ENCODE measurements at places on chromosomes 2 and 18. TPM values are rescaled to one million over a fixed set of nuclear protein-coding genes. Genes with fewer than 3 reads are reported as not detected.

The DAPL1 gene
- total RNA-seq, result not detected

The FSHR gene
- total RNA-seq, result not detected

The SCYGR4 gene
- total RNA-seq, result not detected

The TEKT4 gene
- total RNA-seq, result not detected

The CCDC93 gene
- 23.8 TPM for total RNA-seq

The IRS1 gene
- 18.8 TPM for total RNA-seq

The MRPL44 gene
- total RNA-seq, result 34.9 TPM

The NTSR2 gene
- total RNA-seq, result not detected

The CRYGC gene
- not detected for total RNA-seq

The NEU2 gene
- total RNA-seq, result not detected

The DUSP2 gene
- 8.8 TPM for total RNA-seq

The ACMSD gene
- total RNA-seq, result not detected

The GPR155 gene
- total RNA-seq, result 3.4 TPM

The BUB1 gene
- 16.3 TPM for total RNA-seq

The COLEC11 gene
- total RNA-seq, result not detected

The CPO gene
- total RNA-seq, result not detected

The MFSD2B gene
- under 0.01 TPM for total RNA-seq

The ZSWIM2 gene
- total RNA-seq, result not detected

The IGFBP2 gene
- 40.1 TPM for total RNA-seq

The IL1R2 gene
- total RNA-seq, result not detected

The QPCT gene
- 37.4 TPM for total RNA-seq

The MAPK4 gene
- total RNA-seq, result 0.22 TPM

The WDCP gene
- total RNA-seq, result 6.1 TPM

The ASTL gene
- not detected for total RNA-seq

The UGT1A5 gene
- not detected for total RNA-seq

The DNAJB2 gene
- total RNA-seq, result 50.5 TPM

The ABCB11 gene
- total RNA-seq, result not detected

The NABP1 gene
- 121 TPM for total RNA-seq

The DHX57 gene
- total RNA-seq, result 13.9 TPM

The KYNU gene
- total RNA-seq, result under 0.01 TPM

The CNOT9 gene
- total RNA-seq, result 65.8 TPM

The SLC35F6 gene
- 45.4 TPM for total RNA-seq

The NDC80 gene
- total RNA-seq, result 10.9 TPM

The C2orf78 gene
- total RNA-seq, result not detected

The ADAM23 gene
- total RNA-seq, result 3.5 TPM

The AOX1 gene
- total RNA-seq, result 47.9 TPM

The SGPP2 gene
- not detected for total RNA-seq

The IL1F10 gene
- not detected for total RNA-seq

The COL4A4 gene
- total RNA-seq, result 0.76 TPM

The FAM136A gene
- total RNA-seq, result 40.3 TPM

The LYPD1 gene
- 0.11 TPM for total RNA-seq

The HES6 gene
- total RNA-seq, result 0.86 TPM

The ZNF519 gene
- 2.0 TPM for total RNA-seq

The CBLN2 gene
- total RNA-seq, result not detected

The MSH6 gene
- 57.8 TPM for total RNA-seq

The UCN gene
- total RNA-seq, result not detected

The SERPINB12 gene
- not detected for total RNA-seq

The TMBIM1 gene
- total RNA-seq, result 178 TPM

The CD8B2 gene
- total RNA-seq, result not detected

The REG3G gene
- not detected for total RNA-seq

The CGREF1 gene
- 19.2 TPM for total RNA-seq

The DGKD gene
- total RNA-seq, result 4.0 TPM

The RGPD3 gene
- 0.13 TPM for total RNA-seq

The ALPP gene
- not detected for total RNA-seq
